Regular cardiac myocyte (primary cell): ENCODE measurements at places on chromosomes 13 and 19. TPM values are rescaled to one million over a fixed set of nuclear protein-coding genes. Genes with fewer than 3 reads are reported as not detected.

The LRG1 gene
- total RNA-seq = not detected in 2 replicates

The GPATCH1 gene
- 4.5 and 8.2 TPM in 2 replicates for total RNA-seq

The PRDX2 gene
- 184 and 196 TPM in 2 replicates for total RNA-seq

The ALOX5AP gene
- under 0.01 and 0.28 TPM in 2 replicates for total RNA-seq

The LAIR2 gene
- not detected in 2 replicates for total RNA-seq

The FGF22 gene
- not detected in 2 replicates for total RNA-seq

The ZNF582 gene
- total RNA-seq = 3.3 and 4.5 TPM in 2 replicates

The CYP4F3 gene
- not detected in 2 replicates for total RNA-seq

The MEIOSIN gene
- not detected in 2 replicates for total RNA-seq

The MAMSTR gene
- 0.19 and 0.28 TPM in 2 replicates for total RNA-seq

The FBXO17 gene
- total RNA-seq = 20.6 and 24.0 TPM in 2 replicates
